ENCODE measurements at places on chromosomes 6 and 20. TPM values are rescaled to one million over a fixed set of nuclear protein-coding genes. Genes with fewer than 3 reads are reported as not detected.

Gene SLC17A1
- not detected for total RNA-seq

Gene PAK5
- total RNA-seq: not detected

Gene GCNT2
- 0.90 TPM for total RNA-seq

Gene KCNK16
- not detected for total RNA-seq

Gene PSORS1C2
- total RNA-seq: not detected

Gene TINAG
- total RNA-seq: not detected

Gene CDYL
- 92.1 TPM for total RNA-seq

DNA sequence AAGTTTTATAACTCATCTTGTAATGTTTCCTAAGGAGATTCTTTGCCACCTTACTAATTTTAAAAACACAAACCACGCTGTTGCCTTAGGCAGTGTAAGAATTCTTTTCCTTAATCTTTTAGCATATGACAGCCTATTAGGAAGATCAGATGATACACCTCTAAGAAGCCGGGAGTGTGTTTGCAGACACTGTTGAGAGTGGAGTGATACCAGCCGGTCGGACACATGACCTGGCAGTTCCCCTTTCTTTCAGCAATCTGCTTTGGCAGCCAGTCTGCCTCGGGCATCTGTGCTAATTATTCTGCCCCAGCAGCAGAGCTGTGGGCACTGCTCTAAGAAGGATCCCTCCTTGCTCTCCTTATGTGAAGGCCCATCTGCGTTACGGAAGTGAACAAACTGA is 50.9 kb downstream of the PLCB4 start:
- no peak for DNase-seq

- DNase-seq: no peak
These were observed 947 bp downstream of the POFUT1 start for GRCh38 chr20:32208499-32209154.

- no peak for DNase-seq
These were observed 395.0 kb upstream of the OPRM1 start for GRCh38 chr6:153644000-153644399.

DNA sequence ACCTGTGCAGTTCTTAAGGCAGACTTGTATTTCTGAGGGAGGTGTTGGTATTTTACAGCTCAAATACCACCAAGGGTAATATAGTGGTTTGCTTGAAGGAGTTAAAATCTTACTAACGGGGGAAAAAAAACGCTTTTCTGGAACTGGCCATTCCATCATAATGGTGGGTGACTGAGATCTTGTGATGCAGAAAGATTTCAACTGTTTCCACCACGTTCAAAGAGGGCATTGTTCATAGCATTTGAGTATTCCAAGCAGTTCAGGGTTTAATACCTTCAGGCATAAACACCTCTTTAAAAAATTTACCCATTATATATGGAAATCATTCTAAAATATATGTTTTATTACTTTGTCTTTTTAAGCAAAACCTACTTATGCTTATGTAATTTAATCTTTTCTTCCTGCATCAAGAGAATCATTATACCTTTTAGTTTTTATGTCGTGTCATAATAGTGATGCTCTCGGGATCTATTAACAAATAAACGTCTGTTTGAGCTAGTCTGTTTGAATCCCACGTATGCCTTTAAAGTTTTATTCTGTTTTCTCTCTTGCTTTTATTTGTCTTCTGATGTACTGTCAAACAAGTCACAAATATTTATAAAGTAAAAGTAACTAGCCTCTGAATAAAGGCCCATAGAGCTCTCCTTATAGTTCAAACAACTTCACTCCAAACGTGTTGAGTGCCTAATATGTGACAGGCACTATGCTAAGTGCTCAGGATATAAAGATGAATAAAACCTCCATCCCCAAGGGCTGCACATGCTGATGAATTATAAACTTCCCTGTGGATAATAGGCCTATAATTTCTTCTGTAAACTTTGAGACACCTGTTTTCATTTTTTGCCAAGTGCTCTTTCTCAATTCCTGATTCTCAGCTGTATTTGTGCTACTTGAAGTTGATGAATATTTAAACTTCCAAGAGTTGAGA is 298.8 kb upstream of the FERMT1 start:
- peak; percentile 4 for DNase-seq

DNA sequence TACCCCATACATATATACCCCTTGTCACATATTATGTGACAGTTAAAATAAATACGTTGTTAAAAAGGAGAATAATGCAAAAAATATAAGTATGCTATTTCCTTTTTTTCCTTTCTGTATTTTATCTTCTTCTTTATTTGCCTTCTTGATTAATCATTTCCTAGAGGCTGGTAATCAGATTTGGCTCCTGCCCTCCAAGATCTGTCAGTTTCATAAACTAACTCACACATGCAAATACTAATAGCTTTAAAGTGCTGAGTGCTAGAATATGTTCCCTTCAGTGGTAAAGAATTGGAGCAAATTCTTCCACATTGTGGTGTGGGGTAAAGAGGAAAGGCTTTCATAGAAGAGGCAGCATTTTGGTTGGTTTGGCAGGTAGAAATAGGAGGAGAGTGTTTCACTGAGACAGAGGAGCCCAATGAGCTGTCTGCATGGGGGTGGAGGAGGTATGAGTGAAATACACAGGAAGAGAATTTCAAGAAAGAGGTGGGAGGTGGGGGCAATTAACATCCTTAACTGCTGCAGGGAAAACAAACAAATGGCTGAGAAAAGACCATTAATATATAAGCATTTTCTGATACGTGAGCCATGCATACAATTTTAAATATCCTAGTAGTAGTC is 523.9 kb downstream of the BMP2 start:
- DNase-seq: no peak

GRCh38 chr6:81241126-81242041 is 511.1 kb downstream of the TENT5A start:
- peak; percentile 49 for DNase-seq

GRCh38 chr6:104630955-104631354 is 228.8 kb downstream of the HACE1 start:
- no peak for DNase-seq

- no peak for DNase-seq
These were observed 53.5 kb upstream of the NXT1 start for GRCh38 chr20:23296841-23297701.

DNA sequence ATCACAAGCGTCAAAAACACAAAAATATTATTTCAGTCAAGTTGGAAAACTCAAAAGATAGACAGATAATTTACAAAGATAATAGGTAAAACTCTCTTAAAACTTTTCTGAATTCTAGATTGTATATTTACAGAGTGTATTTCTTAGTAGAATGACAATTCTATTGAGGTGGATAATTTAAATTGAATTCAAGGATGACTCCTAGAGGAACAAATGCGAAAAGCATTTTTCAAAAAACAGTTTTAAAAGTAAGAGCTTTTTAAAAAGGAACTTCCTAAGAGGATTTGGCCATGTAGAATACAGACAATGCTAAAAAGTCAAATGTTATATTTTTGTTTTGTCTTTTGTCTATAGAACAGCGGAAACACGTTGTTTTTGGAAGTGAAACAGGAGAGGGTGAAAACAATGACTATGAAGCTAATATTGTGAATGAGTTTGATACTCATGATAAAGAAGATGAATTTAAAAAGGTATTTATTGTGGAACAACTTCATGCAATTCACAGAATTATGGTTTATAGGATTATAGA is 90.1 kb downstream of the DNAH8 start:
- no peak for DNase-seq

DNA sequence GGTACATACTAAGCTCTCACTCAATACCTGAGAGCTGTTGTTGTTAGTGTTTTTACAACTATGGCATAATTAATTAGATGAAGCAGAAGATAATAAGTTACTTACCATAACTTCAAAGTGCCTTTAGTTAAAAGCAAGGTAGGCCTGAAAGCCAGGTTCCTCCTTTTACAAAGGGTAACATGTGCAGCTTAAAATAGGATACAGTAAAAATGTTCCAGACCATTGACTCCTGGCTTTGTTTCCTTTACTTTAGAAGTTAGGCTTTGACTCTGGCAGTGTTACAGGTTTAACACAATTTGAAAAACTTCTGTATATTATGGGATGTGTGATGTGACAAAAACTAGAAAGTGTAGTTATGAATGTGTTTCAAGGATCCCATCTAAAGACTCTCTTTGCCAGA is 522.5 kb downstream of the EPM2A start:
- DNase-seq: no peak

GRCh38 chr6:96197241-96197640 is 181.5 kb downstream of the FUT9 start:
- DNase-seq: no peak

- peak; percentile 86 for DNase-seq
These were observed 154.8 kb downstream of the BCAS1 start for GRCh38 chr20:53915446-53916172.

DNA sequence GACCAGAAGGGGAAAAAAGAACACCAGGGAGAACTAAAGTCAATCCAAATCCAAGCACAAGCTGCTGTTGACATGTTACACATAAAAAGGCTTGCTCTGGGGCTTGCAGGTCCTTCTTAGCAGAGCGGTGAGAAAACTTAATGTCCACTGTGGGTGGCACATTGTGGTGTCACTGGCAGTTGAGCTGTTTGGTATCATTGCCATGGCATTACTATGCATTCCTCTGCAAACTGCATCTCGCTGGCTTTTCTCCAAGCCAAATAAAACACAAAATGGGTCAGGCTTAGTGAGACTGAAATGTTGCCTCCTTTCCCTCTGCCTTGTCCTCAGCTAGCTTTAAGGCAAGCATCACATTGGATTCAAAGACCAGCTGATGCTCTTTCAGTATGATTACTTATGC is 40.9 kb downstream of the LY86 start:
- DNase-seq: no peak

DNA sequence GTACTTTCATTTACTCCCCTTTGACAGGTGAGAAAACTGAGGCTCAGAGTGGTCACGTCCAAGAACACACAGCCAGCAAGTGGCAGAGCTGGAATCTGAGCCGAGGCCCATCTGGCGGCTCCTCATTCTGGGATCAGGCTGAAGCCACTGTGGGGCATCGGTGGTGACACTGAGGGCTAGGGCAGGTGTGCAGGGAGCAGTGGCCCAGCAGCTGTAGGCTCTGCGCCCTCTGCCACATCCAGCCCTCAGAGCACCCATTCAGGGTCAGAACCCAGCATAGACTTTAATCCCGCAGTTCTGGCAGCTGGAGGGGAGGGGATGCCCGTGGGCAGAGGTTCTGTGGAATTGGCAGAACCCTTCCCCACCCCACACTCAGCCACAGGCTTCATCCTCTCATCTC is 210.3 kb downstream of the PREX1 start:
- DNase-seq: no peak

DNA sequence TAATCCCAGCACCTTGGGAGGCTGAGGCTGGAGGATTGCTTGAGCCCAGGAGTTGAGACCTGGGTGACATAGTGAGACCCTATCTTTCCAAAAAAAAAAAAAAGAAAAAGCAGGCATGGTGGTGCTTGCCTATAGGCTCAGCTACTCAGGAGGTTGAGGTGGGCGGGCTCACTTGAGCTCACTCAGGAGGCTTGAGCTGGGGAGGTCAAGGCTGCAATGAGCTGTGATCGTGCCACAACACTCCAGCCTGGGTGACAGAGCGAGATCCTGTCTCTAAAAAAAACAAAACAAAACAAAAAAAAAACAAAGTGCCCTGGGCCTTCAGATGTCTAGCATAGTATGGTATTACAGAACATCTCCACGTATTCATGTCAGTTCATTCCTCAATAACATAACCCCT is 42.9 kb downstream of the ZFAND3 start:
- DNase-seq: no peak

DNA sequence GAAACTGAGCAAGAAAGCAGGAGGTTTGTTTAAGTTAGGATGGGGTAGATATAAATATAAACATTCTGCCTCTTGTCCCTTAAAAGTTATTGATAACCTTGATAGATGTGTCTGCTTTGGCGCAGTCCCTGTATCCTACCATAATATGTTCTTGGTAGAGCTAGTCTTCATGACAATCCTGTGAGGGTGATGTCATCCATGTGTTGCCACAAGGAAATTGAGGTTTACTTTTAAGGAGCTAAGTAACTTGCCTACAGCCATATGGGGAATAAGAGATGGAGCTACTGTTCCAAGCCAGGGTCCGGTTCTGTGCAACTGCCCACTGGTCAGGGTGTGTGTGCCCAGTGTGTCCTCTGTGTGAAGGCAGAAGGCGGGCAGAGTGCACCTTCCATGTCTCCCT is 78.5 kb downstream of the SSR1 start:
- peak; percentile 41 for DNase-seq

DNA sequence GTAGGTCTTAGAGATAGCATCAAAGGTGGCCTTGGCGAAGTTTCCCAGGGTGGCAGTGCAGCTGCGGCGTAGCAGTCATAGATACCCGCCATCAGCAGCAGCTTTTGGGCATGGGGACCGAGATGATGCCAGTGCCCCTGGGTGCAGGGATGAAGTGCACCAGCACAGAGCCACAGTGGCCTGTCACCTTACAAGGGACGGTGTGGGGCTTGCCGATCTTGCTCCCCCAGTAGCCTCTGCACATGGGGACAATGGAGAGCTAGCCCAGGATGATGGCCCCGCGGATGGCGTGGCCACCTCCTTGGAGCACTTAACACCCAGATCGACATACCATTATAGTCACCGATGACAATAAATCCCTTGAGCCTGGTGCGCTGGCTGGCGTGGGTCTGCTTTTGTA is 195.5 kb downstream of the ZMYND8 start:
- no peak for DNase-seq

DNA sequence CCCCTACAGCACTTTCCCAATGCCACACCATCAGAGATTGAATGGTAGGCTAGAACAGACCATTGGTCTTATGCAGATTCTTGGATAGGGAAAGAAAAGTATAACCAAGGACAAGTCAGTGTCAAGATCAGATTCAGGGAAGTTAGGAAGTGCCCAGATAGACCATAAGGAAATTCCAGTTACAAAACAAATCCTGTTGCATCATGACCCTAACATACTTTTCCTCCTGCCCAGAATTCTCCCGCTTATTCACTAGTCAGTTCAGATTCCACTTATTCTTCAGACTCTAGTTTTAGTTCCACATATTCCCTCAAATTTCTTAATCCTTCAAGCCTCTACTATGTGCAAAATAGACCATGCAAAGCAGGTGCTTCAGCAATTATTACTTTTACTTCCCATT is 20.7 kb downstream of the METTL24 start:
- DNase-seq: no peak

DNA sequence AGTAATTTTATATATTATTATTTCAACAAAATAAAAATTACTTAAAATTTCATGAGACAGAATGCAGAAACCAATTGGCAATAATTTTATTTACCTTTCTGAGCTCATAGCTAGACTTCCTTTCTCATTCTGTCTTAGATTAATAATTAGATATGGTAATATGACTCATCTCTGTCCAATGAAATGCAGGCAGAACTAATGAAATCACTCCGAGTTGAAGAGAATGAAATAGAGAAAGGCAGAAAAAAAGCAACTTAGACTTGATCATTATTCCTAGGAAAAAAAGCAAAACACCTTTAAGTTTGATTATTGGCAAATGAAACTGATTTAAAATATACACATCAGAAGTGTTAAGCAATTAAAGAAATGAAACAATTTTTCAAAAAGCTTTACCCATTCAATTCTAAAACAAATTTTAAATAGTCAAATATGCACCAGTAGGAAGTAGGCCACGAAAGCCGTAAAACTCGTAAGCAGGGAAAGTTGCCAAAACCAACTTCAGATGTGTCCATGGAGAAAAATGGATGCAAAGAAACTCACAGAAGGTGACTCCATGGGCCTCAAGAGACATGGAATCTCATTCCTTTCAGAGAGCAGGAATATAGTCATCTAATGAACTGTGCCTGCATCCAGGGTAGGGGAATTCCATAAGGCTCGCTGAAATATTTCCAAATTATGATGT is 293.8 kb upstream of the RGS17 start:
- no peak for DNase-seq

Data from IMR-90 (cell line).